ENCODE measurements at places on chromosomes 1 and 21.

- DNase-seq, result no peak
Observed at GRCh38 chr1:202241376-202242079, 47.9 kb downstream of the LGR6 start.

DNA sequence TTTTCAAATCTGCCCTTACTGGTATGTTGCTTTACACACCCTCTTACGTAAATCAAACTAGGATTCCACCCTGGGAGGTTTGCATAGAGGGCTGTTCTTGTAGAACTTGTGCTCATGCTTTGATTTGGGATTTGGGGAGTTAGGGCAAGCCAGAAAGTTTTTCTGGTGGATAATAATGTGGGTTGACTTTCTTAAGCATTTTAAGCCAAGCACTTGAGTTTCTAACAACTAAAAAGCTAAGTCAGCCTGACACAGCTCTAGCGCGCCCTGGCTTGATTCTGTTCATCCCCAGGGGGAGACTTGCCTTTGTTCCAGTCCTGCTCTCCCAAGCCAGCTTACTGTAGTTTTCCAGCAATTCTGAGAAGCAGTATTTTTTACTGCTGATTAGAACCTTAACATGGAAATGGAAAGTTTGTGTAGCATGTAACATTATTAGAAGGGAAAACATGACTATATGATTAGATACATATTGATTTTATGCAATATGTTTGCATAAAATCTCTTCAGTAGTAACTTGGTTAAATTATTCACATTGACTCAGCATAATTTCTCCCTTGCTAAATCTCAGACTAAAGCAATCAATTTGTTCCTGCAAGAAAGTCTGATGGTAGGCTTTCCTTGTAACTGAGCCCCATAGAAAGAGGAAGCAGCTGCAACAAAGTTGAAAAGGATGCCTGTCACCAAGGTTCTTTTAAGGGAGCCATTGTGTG is 11.0 kb upstream of the PGD start:
- DNase-seq, result no peak

DNA sequence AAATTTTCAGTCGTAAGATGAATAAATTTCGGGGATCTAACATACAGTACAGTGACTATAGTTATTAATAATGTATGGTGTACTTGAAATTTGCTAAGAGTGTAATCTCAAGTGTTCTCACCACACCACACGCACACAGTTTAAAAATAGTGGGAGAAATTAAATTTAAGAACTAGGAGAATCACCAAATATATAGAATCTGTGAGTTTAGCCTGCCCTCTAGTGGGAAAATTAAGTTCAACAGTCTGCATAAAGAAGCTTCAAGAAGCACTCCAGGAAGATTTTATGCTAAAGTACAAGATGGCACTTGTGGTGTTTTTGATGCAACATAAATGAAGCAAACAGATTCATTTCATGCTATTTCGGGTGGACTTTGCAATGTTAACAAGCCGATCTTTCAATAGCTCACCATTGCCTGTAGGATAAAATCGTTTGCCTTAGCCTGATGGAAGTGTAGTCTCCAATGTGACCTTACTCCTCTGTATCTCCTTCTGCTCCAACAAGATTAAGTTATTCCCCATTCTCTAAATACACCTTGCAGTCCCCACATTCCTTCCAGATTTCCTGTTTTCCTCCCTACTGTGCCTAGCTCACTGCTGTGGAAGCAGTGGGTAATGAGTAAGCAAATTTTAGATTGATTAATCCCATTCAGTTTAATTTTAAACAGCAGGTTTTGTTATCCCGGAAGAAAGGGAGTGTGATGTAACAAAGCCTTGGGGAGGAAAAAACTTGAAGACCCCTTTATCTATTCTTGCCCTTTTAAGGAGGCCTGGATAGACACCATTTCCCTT is 8.7 kb upstream of the PIK3C2B start:
- no peak for DNase-seq

GRCh38 chr21:35156293-35157278 is 107.5 kb upstream of the RUNX1 start:
- DNase-seq, result no peak

GRCh38 chr1:155206891-155207805 is 549 bp downstream of the THBS3 start:
- peak; percentile 89 for DNase-seq

- DNase-seq, result no peak
Observed at GRCh38 chr1:32681509-32681908, 21.1 kb downstream of the SYNC start.

- DNase-seq, result no peak
Observed at GRCh38 chr1:198113342-198113750, 43.5 kb upstream of the NEK7 start.

DNA sequence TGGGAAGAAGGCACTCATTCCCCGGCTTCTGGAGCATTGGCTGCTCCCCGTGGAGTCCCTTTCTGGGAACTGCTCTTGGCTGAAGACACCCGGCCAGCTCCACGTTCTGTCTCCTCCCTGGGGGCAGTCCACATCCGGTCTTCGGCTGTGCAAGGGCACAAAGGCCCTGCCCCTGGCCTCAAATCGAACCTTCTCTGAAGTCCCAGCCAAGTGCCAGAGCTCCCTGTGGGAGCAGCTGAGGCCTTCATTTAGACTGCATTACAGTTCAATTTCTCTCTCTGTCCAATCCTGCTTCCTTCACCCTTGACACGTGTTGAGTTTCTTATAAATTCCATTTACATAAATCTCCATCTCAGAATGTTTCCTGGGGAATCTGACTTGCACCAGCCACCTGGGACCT is 132.9 kb upstream of the POU3F1 start:
- DNase-seq, result no peak

DNA sequence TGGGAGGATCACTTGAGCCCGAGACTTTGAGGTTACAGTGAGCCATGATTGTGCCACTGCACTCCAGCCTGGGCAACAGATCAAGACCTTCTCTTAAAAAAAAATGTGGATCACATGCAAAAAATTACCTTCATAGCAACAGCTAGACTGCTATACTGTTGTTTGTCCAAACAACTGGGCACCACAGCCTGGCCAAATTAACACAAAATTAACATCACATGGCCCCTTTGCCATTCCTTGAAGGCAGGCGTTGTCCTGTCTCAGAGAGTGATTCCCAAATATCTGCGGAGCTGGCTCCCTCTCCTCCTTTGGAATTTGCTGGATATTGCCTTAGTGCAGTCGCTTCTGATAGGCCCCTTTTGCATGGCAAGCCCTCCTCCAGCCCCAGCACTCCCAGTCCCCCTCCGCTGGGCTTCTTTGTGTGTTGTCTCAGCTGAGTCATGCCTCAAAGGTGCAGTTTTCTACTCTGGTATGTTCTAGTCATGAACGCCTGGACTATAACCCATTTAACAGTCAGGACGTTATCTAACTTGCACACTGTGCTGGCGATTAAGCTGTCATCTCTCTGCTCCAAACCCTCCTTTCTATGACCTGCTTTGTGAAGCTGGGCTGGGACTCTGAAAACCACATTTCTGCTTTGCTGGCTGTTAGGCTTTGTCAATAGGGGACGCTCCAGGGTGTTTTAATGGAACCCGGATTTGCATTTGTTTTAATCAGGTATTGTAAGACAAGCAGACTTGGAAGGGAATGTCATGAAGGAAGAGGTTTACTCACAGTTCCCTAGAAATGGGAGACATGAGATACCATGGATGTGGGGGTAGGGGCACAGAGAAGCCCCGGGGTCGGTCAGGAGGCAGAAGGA is 20.1 kb upstream of the HPCAL4 start:
- DNase-seq, result no peak

DNA sequence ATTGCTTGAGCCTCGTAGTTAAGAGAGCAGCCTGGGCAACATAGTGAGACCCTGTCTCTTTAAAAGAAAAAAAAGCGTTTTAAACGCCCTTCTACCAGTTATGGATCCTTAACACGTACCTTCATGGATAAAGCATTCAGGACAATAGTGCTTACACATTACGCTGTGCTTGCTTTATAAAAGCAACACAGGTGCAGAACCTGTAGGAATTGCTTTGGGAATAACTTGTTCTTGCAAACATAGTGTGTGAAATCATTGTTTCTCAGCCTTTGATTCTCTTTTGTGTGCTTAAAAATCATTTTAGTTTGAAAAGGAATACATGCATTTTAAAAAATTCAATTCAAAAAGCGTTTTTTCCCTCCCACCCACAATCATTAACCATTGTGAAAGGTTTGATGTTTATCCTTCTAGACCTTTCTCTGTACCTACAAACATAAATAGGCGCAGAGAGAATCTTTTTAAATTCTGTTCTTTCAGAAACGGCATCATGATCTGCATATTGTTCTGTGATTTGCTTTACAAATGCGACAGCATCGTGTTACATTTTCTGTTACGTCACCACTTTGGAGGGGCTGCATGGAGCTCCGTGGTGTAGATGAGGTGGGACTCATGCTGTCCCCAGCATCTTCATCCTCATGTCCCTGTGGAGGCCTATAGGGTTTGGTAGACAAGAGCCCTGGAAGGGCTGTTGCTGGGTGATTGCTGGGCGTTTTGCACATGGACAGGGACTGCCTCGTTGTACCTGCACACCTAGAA is 54.6 kb downstream of the SPSB1 start:
- no peak for DNase-seq

- no peak for DNase-seq
Observed at GRCh38 chr1:162704673-162705424, 72.6 kb downstream of the DDR2 start.

GRCh38 chr1:903305-903704 is 20.4 kb upstream of the SAMD11 start:
- DNase-seq, result no peak

GRCh38 chr1:119633575-119633974 is 14.5 kb downstream of the ZNF697 start:
- DNase-seq, result no peak

DNA sequence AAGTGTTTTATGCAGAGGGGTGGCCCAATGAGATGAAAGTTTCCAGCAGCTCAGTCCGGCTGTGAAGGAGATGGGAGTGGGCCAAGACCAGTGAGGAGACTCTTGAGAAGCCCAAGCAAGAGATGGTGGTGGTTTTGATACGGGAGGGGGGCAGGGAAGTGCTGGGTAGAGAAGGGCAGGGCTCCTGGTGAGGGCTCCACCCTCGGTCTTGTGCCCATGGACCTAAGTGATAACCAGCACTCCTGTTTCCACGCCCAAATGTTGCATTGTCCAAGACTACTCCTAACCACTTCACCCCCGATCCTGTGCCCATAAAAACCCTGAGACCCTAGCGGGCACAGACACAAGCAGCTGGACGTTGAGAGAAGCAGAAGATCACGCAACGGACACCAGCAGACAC is 140.9 kb downstream of the MIS18A start:
- no peak for DNase-seq

- DNase-seq, result no peak
Observed at GRCh38 chr1:224939844-224940425, 10.5 kb downstream of the DNAH14 start.

- DNase-seq, result no peak
Observed at GRCh38 chr1:24849672-24850295, 80.3 kb downstream of the RUNX3 start.

GRCh38 chr1:26857473-26858060 is 5.4 kb upstream of the SFN start:
- DNase-seq, result no peak

DNA sequence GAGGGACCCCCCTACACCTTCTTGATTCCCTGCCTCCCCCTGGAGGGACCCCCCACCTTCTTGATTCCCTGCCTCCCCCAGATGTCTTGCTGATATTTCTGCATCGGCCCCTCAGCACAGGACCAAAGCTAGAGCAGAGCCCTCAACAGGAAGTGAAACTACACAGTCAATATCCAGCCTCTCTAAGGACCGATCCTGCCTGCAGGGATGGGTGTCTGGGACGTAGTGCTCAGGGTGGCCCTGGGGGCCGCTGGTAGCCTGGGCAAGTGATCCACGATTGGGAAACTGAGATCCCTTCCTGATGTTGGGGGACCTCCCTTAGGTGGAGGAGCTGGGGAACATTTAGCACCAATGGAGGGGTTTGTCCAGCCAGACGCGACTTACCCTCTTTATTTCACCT is 3.9 kb upstream of the LEFTY2 start:
- DNase-seq, result no peak

DNA sequence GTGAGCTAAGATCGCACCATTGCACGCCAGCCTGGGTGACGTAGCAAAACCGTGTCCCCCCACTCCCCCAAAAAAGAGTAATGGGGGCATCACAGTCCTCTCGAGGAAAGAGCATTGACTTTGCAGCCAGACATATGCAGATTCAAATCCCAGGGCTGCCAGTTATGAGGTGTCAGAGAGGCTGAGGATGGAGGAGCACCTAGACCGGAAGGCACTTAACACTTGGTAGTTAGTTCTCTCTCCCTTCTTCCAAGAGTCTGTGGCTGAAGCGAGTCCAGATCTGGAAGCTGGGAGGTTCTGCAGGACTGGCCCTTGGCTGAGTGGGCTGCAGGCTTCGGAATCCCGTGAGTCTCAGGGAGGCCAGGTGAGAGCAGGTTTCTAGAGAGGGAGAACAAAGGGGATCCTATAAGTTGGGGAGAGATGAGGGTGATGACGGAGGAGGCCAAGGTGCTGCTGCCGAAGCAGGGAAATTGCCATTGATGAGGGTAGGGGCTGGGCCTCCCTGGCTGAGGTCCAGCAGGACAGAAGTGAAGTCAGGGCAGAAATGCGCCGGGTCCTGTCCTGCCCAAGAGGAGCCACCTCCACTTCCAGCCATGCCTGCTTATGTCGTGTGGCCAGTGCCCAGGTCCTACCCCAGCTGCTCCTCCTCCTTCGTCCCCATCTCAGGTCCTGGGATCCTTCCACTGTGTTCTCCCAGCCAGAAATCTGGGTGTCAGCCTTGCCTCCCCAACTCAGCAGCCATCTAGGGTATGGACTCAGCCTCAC is 13.3 kb upstream of the SPOCD1 start:
- no peak for DNase-seq

- no peak for DNase-seq
Observed at GRCh38 chr1:26529405-26529654, 231 bp upstream of the RPS6KA1 start.

- no peak for DNase-seq
Observed at GRCh38 chr1:244241438-244241837, 190.4 kb downstream of the ZBTB18 start.

GRCh38 chr1:30318413-30318812 is 405.0 kb downstream of the MATN1 start:
- DNase-seq, result no peak

DNA sequence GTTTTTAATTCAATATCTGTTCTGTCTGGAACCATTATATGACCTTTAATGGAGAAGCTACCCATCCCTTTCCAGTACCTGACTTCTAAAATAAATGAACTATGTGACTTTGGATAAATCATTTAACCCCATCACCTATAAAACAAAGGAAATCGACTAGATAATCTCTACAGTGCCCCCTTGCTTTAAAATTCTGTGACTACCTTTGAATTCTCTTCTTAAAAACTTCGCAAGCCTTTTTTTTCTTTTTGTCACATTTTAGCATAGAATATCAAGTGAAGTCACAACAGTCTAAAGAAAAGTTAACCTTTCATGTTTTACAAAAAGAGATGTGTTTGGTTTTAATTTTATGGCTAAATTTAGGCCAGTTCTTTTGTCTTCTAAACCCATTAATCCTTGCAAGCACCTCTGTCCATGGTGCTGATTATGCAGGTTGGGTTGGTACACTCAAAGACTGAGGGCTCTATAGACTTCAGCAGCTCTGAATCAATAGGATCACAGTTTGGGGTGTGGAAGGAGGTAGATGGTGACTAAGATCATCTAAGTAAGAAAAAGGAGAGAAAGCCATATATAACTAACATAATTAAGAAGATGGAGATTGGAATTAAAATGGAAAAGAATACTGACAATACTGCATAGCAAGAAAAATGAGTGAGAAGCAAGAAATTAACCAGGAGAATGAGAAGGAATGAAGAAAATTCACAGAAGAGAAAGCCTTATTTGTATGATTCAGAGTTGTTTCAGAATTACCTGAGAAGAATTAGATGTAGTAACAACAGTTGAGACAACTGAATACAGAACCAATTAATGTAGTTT is 59.2 kb downstream of the TBX15 start:
- no peak for DNase-seq

All from activated T-cell treated with anti-CD3 and anti-CD28 coated beads for 4 hours (primary cell).